ENCODE measurements at places on chromosomes 6 and 20.

DNA sequence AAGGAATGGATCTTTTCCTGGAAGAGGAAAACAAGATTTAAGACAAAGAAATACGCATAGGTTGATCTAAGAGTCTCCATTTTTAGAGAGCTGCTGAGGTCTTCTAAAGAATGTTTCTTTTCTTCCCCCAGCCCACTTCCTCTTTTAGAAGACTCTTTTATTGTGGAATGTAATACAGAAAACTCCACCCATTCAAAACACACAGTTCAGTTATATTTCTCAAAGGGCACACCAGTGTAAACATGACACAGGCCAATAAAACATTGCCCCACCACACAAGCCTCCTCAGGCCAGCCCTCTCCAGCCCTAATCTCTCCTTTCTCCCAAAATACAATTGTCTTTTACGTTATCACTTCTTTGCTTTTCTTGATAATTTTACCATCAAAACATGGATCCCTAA, 42.8 kb downstream of the SLC35B3 start:
- no peak for DNase-seq

DNA sequence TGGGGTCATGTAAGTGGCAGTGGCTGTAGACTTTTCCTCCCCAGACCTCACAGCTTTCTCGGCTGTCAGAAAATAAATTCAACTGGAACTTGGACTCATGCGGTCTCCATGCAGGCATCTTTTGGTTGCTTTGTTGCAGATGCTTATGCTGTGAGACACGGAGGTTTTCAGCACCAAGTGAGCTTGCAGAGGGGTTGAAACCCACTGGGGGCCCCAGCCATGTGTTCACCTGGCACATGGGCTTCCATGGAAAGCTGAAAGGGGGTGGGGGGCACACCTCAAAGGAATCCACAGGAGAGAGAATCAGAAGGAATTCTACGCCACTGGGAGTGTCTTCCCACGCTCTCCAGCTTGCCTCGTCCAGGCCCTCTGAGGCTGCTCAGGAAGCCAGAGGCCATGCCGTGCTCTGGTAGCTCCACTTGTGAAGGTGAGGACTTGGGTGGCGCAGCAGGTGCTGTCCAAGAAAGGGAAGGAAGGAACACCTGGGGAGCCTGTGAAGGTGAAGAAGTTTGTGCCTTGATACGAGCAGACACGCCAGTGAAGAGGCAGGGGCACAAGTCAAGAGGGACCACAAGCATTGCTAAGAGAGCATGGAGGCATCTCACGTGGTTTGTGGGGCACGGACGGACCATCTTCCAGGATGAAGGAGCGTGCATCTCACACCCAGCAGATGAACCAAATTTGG, 134.3 kb upstream of the PMEPA1 start:
- no peak for DNase-seq

GRCh38 chr6:130788954-130789353, 38.3 kb upstream of the SMLR1 start:
- no peak for DNase-seq

GRCh38 chr20:18645196-18645745, 57.4 kb downstream of the DTD1 start:
- DNase-seq, result no peak

DNA sequence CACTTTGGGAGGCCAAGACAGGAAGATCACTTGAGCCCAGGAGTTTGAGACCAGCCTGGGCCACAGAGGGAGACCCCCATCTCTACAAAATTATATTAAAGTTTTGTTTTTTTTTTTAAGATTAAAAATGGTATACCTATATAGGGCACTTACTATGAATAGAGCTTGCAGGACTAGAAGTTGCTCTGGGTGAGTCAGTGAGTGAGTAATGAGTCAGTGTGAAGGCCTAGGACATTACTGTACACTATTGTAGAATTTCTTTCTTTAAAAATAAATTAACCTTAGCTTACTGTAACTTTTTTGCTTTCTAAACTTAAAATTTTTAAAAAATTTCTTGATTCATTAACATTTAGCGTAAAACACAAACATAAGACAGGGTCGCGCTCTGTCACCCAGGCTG, 29.7 kb downstream of the STK35 start:
- DNase-seq, result no peak

GRCh38 chr20:50572938-50573777, 63.0 kb downstream of the PTPN1 start:
- DNase-seq, result no peak

- DNase-seq, result no peak
Measured at GRCh38 chr20:14197097-14197496, 140.3 kb downstream of the FLRT3 start.

DNA sequence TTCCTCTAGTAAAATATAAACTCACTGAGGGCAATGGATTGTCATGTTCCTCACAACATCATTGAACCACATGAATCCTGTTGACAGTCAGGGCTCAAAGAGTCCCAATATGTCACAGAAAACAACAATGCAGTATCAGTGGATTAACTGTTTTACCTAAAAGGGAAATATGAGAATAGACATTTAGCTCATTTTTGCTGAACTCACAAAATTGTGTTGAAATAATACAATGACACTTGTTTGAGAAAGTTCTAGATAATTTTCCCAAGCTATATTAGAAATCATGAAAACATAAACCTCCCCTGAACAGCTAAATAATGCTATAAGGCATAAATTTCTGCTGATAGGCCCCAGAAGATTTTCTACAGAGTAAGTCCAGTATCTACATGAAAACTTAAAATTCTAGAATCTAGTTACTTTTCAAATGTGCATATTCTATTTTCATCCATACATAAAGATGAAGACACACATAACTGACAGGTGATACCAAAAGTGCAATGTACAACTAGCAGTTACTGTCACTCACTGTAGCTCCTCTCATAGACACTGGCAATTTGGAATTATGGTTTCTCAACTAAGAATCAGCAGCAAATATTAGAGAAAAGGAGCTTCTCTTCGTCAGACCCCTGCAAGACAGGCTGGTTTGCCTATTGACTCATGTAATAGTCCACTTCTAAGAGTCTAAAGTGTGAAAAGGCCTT, 269.9 kb downstream of the PTPRK start:
- DNase-seq, result no peak

DNA sequence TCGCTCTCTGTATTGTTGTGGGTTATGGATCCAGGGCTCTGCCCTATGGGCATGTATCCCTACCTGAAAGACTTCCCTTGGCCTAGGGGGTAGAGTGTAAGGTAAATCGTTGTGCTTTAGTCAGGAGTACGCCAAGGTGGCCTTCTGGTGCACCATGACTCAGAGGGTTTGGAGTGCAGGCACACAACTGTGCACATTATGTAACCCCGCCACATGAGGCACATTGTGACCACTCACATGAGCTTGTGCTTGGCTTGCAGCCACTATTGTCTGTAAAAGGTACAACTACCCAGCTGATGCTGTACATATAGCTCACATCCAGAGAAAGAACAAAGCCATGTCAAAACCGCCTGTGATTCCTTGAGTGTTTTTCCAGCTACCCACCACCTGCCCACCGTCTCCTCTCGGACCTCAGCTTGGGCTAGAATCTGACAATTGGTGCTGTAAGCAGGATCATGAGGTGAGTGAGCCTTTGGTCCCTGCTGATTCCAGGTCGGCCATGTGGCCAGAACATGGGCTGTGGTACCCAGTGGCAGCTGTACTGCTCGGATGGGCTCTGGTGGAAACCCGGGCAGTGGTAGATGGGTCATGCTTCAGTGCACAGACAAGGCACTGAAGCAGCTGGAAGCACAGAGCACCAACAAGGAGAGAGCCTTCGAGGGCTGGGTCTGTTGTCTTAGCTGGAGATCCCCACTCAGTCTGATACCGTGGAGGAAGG, 33.8 kb downstream of the HDDC2 start:
- DNase-seq, result no peak

- no peak for DNase-seq
Measured at GRCh38 chr6:93266116-93266817, 153.1 kb downstream of the EPHA7 start.

GRCh38 chr6:26126394-26127235, 39.4 kb downstream of the HFE start:
- no peak for DNase-seq

DNA sequence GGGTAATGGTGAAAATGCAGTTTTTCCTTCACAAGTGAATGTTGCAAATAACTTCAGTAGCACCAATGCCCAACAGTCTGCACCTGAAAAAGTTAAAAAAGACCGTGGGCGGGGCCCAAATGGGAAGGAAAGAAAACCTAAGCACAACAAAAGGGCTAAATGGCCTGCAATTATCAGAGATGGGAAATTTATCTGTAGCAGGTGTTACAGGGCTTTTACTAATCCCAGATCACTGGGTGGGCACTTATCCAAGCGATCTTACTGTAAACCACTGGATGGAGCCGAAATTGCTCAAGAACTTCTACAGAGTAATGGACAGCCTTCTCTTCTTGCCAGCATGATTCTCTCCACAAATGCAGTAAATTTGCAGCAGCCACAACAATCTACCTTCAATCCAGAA, 64.8 kb upstream of the SMIM8 start:
- no peak for DNase-seq

DNA sequence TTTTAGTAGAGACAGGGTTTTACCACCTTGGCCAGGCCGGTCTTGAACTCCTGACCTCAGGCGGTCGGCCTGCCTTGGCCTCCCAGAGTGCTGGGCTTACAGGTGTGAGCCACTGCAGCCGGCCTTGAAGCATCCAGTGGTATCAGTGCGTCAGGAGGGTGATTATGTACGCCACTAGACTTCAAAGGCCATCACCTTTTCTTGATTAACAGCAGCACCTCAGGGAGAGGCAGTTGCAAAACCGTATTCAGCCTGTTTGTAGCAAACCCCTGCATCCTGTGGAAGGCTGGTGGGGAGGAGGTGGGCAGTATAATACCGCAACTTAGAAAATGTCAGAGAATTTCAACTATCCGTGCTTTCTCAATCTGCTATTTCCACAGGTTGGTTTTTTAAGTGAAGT, 27.3 kb upstream of the SHLD1 start:
- no peak for DNase-seq

All from cortex of kidney (tissue), 1 donor.